ENCODE measurements at places on chromosomes 7 and 10.
A peak's percentile ranks its signal among the peaks of the same experiment; 100 is the strongest.

DNA sequence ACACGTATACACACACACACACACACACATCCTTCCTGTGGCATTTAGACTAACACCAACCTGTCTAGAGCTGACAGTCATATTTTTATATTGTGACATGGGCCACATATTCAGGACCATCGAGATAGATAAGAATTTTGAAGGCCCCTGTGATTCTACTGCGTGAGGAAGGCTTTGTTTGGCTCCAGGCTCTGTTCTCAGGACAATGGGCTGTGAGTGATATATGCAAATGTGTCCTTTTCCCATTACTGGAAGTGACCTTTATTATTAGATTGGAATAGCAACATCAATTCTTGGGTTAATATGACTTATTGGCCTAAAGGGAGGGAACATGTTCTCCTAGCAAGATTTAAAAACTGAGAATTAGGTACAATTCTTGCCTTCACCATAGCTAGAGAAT lies 156.1 kb downstream of the SPAG6 start:
- DNase-seq: no peak

DNA sequence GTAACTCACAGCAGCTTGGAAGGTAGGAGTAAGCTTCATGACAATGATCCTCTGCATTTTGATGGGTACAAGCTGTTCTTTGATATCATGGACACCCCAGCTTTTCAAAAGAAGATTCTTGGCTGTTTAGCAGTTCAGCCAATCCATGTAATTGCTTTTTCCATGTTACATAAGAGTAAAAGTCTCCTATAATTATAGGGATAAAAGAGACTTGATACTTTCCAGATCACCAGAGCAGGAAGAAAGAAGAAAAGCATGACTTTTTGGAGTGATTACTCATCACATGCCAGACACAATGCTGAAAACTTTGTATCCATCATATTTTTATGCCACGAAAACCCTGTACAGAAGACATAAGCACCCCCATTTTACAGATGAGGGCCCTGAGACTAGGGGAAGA lies 1049.7 kb downstream of the NRG3 start:
- DNase-seq: no peak

DNA sequence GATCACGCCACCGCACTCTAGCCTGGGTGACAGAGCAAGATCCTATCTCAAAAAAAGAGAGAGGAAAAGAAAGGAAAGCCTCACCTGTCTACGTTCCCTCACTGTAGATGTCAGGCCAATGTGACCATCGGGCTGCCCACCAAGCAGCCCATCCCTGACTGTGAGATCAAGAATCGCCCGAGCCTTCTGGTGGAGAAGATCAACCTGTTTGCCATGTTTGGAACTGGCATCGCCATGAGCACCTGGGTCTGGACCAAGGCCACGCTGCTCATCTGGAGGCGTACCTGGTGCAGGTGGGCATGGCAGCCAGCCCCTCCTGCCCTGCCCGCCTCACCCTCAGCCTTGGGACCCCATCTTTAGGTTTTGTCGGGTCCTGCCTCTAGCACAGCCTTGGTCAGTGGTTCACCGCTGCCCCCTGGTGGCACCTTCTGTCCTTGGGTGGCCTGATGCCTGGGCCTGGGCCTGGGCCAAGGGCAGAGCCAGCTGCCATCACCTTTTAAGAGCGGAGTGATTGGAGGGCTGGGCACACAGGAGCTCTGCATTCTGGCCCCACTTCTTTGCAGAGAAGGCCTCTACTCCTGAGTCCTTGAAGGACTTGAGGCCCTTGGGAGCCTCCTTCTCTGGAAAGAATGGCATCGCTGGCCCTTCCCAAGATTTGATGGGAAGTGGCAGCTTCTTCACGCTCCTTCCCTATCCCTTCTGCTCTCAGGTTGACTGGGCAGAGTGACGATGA lies 14.4 kb upstream of the AHCYL2 start:
- peak; percentile 25 for DNase-seq

GRCh38 chr7:17671956-17672355 lies 268.3 kb downstream of the SNX13 start:
- no peak for DNase-seq

GRCh38 chr10:77452952-77453564 lies 184.6 kb downstream of the KCNMA1 start:
- DNase-seq: no peak

GRCh38 chr7:84677117-84677732 lies 482.6 kb upstream of the SEMA3A start:
- no peak for DNase-seq

DNA sequence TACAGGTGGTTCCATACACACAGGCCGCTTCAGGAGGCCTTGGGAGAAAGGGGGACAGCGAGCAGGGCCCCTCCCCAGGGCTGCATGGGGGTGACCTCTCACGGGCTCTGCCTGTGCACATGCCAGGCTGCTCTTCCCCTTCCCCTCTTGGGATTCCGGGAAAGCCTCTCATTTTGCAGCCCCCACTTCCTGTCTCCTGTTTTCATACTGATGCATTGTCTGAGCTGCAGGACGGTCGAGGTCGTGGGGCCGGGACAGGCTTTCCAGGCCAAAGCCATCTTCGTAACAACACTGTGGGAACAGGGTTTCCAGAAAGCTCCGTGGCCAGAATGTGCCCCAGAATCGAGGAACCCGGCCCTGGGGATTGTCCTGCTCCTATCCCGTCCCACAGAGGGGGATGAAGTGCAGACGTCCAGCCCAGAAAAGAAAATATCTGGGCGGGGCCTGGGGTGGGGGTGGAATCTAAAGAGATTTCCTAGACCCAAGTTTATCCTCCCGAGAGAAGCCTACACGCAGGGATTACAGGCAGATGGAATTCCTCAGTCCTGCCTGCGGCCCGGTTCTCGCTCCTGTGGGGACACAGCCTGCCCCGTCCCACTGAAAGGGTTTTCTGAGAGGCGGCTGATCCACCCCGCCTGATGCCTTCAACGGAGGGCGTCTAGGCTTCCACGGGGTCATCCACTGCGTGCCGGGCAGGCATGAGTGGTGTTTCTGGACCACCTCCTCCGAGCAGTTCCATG lies 29.5 kb upstream of the DNAAF5 start:
- no peak for DNase-seq

DNA sequence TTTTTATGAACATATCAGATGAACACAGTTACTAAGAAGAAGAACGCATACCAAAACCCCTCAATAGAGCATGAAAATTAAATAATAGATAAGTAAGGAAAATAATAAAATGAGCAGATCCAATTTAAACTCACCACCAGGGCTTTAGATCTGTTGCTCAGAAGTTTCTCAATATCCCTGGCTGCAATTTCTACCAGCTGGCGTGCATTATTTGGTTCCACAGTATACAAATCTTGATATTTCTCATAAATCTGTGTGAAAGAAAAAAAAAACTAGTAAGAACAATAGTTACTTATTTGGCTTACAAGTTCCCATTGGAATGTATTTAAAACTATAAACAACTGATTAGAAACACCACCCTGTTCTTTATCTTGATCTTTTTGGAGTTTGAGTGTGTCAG lies 108.6 kb downstream of the CACNA2D1 start:
- DNase-seq: no peak

DNA sequence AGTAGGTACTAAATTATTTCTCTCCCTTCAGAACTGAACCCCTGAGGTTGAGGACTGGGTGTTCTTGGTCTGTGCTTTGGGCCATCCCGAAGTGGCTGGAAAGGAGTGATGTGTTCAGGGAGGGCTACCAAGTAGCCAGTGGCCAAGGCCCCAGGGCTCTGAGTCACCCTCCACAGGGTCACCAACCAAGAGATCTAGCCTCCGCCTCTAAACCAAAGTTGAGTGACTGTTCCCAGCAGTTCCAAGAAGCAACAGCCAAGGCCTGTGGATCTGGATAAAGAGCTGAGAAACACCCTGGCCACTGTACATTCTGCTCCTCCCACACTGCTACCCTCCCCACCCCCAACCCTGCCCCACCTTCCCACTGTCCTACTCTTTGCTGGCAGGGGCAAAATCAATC lies 35.5 kb upstream of the KCNMA1 start:
- DNase-seq: no peak

Measured in kidney glomerular epithelial cell (primary cell).